NCI-H1105 treated with DMSO at 0.1 percent for 48 hours (cell line): ENCODE measurements at places on chromosomes 12 and 14.

DNA sequence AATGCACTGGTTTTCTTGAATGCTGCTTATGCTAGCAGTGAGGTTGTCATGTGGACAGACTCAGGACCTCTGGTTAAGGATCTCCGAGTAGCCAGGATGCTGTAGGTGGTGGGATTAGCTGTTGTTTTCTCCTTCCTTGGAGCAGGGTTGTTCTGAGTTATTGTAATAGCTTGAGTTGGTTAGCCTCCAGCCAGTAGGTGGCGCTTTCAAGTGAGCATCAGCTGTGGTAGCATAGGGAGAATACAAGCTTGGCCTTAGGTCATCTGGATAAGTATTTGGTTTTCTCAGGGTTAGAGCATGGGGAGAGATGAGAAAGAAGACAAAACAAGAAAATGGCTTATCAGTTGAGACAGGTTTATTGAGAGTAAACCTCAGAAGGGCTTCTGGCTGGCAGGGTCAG lies 299.7 kb upstream of the FBXO33 start:
- DNase-seq, result no peak

- DNase-seq, result no peak
Observed at GRCh38 chr12:95322326-95322725, 104.7 kb downstream of the VEZT start.

GRCh38 chr12:89179983-89180382 lies 172.3 kb downstream of the DUSP6 start:
- peak; percentile 86 for DNase-seq

GRCh38 chr12:126668538-126668937 lies 1598.4 kb upstream of the TMEM132C start:
- DNase-seq, result no peak

- DNase-seq, result peak; percentile 69
Observed at GRCh38 chr12:95216711-95217376, 423 bp downstream of the FGD6 start.

- DNase-seq, result no peak
Observed at GRCh38 chr12:57902478-57902969, 38.8 kb upstream of the ATP23 start.

DNA sequence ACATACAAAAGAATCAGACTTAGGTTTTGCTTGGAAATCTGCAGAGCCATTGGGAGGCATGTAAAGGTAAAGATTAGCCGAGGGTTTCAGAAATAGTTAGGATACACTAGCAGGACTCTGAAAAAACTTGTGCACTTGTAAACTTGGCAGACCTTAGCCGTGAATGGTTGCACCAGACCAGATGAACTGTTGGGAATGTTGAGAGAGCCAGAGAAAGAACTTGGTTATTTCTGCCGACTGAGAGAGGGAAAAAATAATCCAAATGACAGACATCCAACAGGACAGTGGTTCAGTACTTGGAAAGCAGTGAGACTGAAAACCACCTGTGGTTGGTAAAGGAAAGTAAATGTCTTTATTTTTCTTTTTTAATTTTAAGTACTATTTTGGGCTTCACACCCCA lies 222.5 kb upstream of the DDHD1 start:
- no peak for DNase-seq

DNA sequence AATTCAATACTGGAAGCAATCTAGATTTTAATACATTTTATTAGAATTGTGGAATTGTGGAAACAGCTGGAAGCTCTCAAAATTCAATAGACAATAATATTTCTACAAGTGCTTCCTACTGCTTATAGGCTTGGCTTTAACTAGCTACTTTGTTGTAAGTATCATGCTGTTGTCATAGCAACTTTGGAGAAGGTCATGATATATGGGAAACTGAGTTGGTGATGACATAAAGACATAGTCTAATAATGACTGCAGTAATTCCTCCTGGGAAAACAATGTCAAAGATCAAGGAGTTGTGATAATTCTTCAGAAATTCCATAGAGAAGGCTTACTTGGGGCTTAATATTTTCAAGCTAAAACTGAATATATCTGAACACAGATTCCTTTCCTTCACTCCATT lies 266.6 kb downstream of the KIF21A start:
- no peak for DNase-seq

GRCh38 chr14:92944976-92945375 lies 22.0 kb downstream of the CHGA start:
- DNase-seq, result no peak

- no peak for DNase-seq
Observed at GRCh38 chr14:54300881-54301280, 95.9 kb upstream of the CDKN3 start.

GRCh38 chr12:2925322-2925995 lies 33.7 kb upstream of the TEAD4 start:
- DNase-seq, result peak; percentile 57

DNA sequence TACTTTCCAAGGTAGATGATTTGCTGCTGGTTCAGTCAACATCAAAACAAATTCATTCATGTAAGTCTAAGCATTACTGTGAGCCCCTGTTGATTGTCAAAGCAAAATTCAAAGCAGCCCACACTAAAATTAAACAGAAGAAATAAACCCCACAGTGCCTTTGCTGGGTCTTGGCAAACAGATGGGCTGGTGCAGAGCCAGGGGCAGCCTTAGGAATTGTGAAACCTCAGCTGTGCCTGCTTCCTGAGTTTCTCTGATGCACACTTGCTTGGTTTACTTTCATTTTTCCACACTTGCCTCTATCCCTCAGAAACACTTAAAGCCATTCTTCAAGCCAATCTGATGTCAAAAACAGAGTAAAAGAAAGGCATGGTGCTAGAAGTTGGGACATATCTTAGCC lies 6.6 kb upstream of the PLEKHG7 start:
- no peak for DNase-seq

GRCh38 chr12:47954058-47954457 lies 9.3 kb upstream of the TMEM106C start:
- DNase-seq, result no peak

GRCh38 chr14:73272393-73272792 lies 35.1 kb downstream of the PAPLN start:
- no peak for DNase-seq

DNA sequence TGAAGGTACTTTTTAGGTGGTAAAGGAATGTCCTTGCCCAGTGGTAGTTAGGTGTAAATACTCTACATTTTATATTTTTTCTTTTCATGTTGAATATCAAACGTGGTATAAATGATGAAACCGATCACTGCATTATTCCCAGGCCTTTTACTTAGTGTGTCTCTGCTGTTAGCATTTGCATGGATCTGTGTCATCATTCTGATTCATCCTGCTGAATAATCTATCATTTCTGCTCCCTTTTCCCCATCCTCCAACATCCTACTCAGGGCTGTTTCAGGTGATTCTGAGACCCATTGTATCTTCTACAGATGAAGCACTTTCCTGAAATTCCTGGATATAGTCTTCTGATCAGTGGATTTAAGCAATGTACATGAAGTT lies 61.0 kb upstream of the PTHLH start:
- DNase-seq, result no peak

DNA sequence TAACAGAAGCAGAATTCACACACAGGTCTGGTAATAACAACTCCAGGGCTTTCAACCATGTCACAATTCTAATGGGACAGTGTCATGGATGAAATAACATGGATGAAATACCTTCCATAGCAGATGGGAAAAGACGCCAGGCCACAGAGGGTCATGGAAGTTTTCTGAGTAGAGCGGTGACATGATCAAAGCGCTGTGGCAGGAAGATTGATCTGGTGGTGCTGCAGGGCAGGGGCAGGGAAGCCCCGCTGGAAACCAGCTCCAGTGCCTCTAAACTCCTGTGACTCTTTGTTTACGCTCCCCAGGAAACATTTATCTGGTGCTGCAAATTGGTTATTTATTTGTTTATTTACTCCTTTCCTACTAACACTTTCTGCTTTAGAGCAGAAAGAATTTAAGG lies 108.3 kb upstream of the HMGA2 start:
- no peak for DNase-seq

DNA sequence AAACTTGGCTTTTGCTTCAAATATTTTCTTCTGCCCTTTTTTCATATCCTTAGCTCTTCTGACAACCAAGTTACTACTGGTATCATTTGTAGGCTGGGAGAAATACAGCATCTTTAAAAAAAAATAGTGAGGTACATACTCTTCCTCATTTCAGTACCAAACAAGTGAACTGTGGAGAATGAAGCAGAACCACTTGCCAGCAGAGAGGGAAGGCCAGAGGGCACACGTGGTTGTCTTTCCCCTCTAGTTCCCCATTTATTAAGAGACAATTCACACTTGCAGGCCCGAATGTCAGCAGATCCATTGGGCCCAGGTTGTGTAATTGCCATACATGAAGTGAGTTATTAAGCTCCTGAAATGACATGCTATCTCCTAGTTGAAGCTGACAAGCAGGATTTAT lies 3.2 kb downstream of the SUSD6 start:
- DNase-seq, result no peak

- DNase-seq, result peak; percentile 23
Observed at GRCh38 chr12:71846322-71846940, 6.9 kb downstream of the TBC1D15 start.

GRCh38 chr14:20428802-20429201 lies 7.2 kb downstream of the KLHL33 start:
- DNase-seq, result no peak

DNA sequence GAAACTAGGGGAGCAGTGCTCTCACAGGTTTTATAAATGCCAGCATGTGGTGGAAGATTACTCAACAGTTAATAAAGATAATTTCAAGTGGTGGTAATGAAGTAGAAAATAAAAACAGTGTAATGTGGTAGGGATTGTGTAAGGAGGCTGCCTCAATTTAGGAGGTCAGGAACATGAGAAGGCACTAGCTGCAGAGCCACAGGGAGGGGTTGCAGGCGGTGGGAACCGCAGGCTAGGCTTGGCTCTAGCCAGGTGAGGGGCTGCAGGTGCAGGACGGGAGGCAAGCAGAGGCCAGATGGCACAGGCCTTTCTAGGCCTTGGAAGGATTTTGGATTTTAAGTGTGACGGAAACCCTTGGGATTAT lies 768 bp downstream of the METTL25 start:
- DNase-seq, result peak; percentile 69

DNA sequence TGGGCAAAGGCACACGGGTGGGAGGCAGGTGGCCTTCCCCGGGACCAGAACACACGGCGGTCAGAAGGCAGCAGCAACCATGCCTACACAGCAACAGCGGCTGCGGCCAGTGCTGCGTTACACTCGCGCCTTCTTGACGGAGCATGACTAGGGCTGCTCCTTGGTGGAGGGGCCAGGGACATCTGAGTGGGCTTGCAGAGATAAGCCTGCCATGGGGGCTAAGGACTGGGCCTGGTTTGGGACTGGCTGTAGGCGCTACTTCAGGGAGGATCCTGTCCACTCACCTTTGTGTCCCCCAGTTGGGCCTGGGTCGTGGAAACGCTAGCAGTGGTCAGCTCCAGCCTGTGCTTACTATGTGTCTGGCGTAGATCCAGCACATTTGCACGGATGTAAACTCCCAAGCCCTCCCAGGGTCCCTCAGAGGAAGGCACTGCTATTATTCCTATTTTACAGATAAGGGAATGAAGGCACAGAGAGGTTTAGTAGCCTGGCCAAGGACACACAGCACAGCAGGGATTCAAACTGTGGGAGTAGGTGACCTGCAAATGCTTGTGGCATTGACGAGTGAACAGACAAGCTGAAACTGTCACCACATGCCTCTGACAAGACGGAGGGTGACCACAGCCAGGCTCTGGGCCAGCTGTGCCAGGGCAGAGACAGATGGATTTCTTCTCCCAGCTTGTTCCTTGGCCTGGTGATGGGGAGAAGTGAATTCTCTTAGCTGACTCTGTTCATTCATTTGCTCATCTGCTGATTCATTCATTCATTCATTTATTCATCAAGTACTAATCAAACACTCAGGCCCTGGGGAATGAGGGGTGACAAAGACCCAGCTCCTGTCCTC lies 31.9 kb upstream of the DLK1 start:
- DNase-seq, result no peak

DNA sequence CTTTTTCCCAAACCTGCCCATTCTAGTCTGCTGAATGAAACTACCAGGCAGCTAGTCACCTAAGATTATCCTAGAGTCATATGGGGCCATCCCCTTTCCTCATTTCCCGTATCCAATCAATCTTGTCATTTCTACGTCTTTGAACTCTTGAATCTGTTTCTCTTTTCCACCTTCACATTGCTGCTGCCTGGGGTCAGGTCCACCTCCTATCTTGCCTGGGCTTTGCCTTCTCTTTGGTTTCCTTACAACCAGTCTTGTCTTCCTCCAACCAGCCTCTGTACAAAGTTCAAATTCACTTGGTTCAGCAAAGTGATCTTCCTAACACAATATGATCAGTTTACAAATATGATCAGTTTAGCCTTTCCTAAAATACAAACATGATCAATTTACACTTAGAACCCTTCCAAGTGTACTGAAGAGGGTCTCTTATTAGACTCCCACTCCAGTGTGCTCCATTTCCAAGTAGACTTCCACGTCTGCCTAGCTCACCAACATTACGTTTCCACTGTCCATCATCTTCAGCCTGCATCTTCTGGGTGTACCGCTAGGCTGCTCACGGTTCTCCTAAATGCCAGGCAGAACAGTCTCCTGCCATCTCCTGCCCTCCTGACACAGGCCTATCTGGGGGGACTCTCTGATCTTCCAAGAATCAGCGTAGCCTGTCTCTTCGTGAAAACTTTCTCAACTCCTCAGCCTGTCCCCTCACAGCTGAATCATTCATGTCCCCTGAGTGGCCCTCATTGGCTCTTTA lies 4.1 kb upstream of the ACVR1B start:
- no peak for DNase-seq

GRCh38 chr12:110020956-110021355 lies 21.7 kb downstream of the ANKRD13A start:
- no peak for DNase-seq

- DNase-seq, result no peak
Observed at GRCh38 chr12:6790496-6791150, 1.3 kb downstream of the CD4 start.

DNA sequence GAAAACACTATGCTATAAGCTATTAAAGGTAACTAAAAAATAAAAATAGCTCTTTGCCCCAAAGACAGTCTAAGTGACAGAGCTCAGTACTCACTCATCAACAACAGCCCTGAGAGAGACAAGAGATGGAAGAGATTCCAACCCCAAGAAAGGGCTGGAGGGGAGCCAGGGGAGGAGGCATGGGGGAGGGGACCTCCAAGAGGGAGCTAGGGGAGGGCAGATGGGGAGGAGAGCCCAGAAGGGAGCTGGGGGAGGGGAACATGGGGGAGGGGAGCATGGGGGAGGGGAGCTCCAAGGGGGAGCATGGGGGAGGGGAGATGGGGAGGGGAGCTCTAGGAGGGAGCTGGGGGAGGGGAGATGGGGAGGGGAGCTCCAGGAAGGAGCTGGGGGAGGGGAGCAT lies 7.7 kb downstream of the SSH1 start:
- no peak for DNase-seq

DNA sequence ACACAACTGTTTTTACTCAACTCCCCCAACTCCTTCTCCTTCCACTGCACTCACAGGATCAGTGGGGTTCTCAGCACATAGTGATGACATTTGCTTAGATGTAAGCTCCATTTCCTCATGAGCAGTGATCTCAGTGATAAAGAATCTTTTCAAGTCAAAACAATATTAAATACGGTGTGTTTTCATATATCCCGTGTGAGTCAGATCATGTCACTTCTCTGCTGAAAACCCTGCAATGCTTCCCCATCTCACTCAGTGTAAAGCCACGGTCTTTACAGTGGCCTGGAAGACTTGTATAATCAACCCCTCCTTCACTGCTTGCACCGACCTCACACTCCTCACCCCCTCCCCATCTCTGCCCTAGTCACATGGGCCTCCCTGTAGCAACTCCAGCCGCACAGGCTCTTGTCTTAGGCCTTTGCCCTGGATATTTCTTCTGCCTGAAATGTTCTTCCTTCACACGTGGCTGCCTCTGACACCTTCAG lies 149.7 kb upstream of the ARHGAP5 start:
- no peak for DNase-seq

GRCh38 chr12:31586728-31587127 lies 4.2 kb downstream of the DENND5B start:
- DNase-seq, result no peak
